ENCODE measurements at places on chromosomes 16 and 17. TPM values are rescaled to one million over a fixed set of nuclear protein-coding genes. Genes with fewer than 3 reads are reported as not detected.

SLC13A2 gene
- polyA plus RNA-seq, result not detected

- no peak overlapping the region for H3K27ac ChIP-seq
- no peak overlapping the region for H3K4me3 ChIP-seq
- H3K27me3 ChIP-seq, result no peaks in the 10 kb centered on the region
- no peak for DNase-seq
Measured at GRCh38 chr17:82895087-82895486, 55.3 kb upstream of the ZNF750 start.

DNA sequence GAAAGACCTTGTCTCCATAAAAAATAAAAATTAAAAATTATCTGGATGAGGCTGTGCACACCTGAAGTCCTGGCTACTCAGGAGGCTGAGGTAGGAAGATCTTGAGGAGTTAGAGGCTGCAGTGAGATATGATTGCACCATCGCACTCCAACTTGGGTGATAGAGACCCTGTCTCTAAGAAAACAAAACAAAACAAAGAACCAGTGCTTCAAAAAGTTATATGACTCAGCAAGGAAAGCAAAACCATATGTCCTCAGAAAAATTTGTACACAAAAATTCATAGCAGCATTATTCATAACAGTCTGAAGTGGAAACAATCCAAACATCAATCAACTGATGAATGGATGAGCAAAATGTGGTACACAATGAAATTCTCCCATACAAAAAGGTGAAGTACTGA, 48.9 kb downstream of the SLFN5 start:
- H3K4me1 ChIP-seq, result peaks cover 9% of the 10 kb centered on the region
- H3K27me3 ChIP-seq, result peaks cover 10% of the 10 kb centered on the region
- DNase-seq, result no peak
- H3K4me3 ChIP-seq, result no peak overlapping the region

GRCh38 chr16:14608111-14608566, 21.9 kb downstream of the PARN start:
- H3K27ac ChIP-seq, result no peak overlapping the region
- no peak overlapping the region for H3K4me3 ChIP-seq
- no peaks in the 10 kb centered on the region for H3K27me3 ChIP-seq
- H3K4me1 ChIP-seq, result no peaks in the 10 kb centered on the region

- H3K27ac ChIP-seq, result no peak overlapping the region
- no peak for DNase-seq
- no peaks in the 10 kb centered on the region for H3K36me3 ChIP-seq
- no peak overlapping the region for H3K4me3 ChIP-seq
- H3K27me3 ChIP-seq, result no peaks in the 10 kb centered on the region
Measured at GRCh38 chr16:5166486-5166885, 68.9 kb upstream of the EEF2KMT start.

GRCh38 chr17:79414793-79415211, 196.0 kb downstream of the RBFOX3 start:
- no peaks in the 10 kb centered on the region for H3K36me3 ChIP-seq
- peaks cover 3% of the 10 kb centered on the region for H3K27me3 ChIP-seq
- no peak for DNase-seq
- no peak overlapping the region for H3K4me3 ChIP-seq
- no peaks in the 10 kb centered on the region for H3K4me1 ChIP-seq

DNA sequence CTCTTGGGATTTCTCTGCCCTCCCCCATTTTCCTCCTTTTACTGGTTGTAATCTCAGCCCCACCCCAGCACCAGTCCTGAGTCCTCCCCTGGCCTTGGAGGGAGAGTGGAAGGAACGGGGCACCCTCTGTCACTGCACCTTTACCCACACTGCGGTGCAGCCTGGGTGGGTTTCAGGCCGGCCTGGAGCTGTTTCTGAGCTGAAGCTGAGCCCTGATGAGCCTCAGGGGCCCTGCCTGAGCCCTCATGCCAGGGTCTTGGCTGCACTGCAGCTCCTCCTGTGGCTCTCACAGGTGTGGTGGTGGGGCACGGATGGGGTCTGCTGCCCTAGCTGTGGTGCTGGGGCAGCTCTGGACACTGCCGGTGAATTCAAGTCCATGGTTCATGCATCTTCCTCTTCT, 34.5 kb downstream of the RNF213 start:
- H3K4me1 ChIP-seq, result no peaks in the 10 kb centered on the region
- H3K4me3 ChIP-seq, result no peak overlapping the region
- no peaks in the 10 kb centered on the region for H3K27me3 ChIP-seq
- H3K27ac ChIP-seq, result no peak overlapping the region
- peaks cover 92% of the 10 kb centered on the region for H3K36me3 ChIP-seq
- DNase-seq, result no peak

GRCh38 chr17:8222380-8222629, 11.9 kb upstream of the AURKB start:
- DNase-seq, result peak; percentile 94
- peak overlapping the region; percentile 94 for H3K27ac ChIP-seq
- no peaks in the 10 kb centered on the region for H3K27me3 ChIP-seq
- H3K36me3 ChIP-seq, result peaks cover 10% of the 10 kb centered on the region

CNGB1 gene
- polyA plus RNA-seq, result not detected

GRCh38 chr17:12369065-12369464, 296.6 kb upstream of the MYOCD start:
- no peak overlapping the region for H3K4me3 ChIP-seq
- H3K36me3 ChIP-seq, result no peaks in the 10 kb centered on the region
- DNase-seq, result no peak
- H3K27ac ChIP-seq, result no peak overlapping the region
- H3K27me3 ChIP-seq, result no peaks in the 10 kb centered on the region
- no peaks in the 10 kb centered on the region for H3K4me1 ChIP-seq

DNA sequence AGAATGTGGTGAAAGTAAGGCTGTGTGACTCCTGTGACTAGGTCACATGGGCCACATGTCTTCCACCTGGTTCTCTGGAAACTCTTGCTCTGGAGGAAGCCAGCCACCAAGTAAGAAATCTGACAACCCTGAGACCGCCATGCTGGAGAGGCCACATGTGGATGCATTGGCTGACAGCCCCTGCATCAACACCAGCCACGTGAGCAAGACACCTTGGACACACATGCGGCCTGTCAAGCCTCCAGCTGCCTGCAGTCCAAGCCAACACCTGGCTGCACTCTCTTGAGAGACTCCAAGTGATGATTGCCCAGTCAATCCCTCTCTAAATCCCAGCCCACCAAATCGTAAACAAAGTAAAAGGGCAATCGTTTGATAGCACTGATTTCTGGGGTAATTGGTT, 112.6 kb downstream of the FOXL1 start:
- DNase-seq, result no peak
- no peak overlapping the region for H3K27ac ChIP-seq
- H3K27me3 ChIP-seq, result no peaks in the 10 kb centered on the region
- H3K4me3 ChIP-seq, result no peak overlapping the region

DNA sequence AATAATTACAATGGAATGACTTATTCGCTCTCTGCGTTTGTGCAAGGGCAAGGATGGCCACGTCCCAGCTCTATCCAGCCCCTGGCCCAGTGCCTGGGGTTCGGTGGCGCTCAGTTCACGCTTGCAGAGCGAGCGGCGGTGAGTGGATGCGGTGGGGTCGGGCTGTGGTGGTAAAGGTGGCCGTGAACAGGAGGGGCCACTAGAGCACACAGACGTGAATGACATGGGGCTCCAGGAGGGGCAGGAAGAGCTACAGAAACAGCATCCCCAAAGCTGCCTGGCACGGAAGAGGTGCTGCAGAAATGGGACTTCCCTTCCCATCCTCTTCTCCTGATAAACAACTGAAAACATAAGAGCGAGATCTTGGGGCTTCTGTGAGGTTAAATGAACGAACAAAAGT, 28.4 kb downstream of the IRF8 start:
- no peak overlapping the region for H3K4me3 ChIP-seq
- H3K27me3 ChIP-seq, result no peaks in the 10 kb centered on the region
- peaks cover 80% of the 10 kb centered on the region for H3K4me1 ChIP-seq
- no peak for DNase-seq
- H3K27ac ChIP-seq, result no peak overlapping the region
